NCI-H748 treated with DMSO at 0.1 percent for 48 hours (cell line): ENCODE measurements at places on chromosomes 3 and 15.

DNA sequence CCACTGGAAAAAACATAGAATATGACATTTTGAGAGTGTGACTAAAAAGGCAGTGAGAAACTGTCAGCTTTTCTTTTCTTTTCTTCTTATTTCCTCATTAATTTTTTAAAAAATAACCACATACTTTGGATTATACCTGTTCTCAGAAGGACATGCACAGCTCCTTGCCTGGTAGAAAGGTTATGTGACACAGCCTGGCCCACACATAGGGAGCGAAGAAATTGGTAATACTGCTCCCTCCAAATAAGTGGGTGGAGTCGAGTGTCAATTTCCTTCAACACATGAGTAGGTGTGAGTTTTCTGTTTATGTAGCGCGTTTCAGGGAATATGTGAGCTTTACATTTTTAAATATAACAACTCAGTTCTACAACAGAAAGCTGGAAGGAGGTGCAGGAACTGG, 28.9 kb upstream of the RAD18 start:
- DNase-seq: no peak

GRCh38 chr3:178244733-178245709, 291.2 kb upstream of the KCNMB2 start:
- peak; percentile 16 for DNase-seq

DNA sequence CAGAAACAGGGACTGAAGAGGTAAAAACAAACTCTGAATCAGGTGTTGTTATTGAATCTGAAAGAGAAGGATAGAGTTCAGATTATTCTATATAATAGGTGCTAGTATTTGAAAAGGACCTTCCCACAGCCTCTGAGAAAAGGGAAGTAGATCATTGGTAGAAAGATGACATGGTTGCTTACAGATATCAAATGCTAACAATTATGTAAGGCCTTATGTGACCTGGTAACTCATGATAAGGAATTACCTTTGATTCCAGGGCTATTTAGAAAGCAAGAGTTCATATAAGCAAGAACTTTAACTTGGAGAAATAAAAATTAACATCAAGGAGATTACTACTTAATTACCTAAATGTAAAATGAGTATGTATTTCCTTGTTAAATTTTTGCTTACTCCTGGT, 7.6 kb downstream of the SLC27A2 start:
- no peak for DNase-seq

- no peak for DNase-seq
Measured at GRCh38 chr3:119862616-119863015, 80.7 kb downstream of the NR1I2 start.

DNA sequence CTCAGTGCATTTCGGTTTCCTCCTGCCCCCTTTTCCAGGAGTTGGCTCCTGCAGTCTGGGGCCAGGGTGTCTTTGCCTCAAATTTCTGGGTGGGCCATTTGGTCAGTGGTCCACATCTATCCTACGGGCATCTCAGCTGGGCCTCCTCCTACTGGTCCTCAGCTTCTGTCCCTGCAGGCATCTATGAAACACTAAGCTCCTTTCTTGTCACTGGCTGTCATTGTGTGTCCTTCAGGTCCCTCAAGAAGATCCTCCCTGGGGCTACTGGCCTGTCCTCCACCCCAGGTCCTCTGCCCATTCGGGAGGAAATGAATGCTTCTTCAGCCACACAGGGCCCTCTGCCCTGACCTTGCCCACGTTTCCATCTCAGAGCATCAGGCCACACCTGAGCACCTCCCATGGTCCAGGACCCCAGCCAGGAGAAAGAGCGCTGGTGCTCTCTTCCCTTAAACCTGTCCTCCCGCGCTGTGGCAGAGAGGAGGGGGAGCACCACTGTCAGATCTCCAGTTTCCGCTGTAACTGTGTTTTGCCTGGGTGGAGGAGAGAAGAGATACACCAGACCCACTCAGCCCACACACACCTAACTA, 1.8 kb downstream of the PRR23E start:
- DNase-seq: no peak

- DNase-seq: no peak
Measured at GRCh38 chr3:28816017-28816416, 464.9 kb upstream of the RBMS3 start.

DNA sequence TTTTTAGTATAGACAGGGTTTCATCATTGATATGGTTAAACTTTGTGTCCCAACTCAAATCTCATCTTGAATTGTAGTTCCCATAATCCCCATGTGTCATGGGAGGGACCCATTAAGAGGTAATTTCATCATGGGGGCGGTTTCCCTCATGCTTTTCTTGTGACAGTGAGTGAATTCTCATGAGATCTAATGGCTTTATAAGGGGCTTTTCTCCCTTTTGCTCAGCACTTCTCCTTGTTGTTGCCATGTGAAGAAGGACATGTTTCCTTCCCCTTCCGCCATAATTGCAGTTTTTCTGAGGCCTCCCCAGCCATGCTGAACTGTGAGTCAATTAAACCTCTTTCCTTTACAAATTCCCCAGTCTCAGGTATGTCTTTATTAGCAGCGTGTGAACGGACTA, 20.2 kb upstream of the ZNF710 start:
- no peak for DNase-seq

DNA sequence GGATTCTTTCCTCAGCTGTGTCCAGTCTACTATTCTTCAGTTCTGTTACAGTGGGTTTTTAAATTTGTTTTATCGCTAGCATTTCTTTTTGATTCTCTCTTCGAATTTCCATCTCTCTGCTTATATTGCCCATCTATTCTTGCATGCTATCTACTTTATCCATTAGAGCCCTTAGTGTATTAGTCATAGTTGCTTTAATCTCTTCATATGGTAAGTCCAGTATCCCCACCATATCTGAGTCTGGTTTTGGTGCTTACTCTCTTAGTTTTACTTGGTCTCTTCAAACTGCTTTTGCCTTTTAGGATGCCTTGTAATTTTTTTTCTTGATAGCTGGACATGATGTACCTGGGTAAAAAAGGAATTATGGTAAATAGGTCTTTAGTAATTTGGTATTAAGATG, 9.1 kb downstream of the TIMMDC1 start:
- DNase-seq: no peak

DNA sequence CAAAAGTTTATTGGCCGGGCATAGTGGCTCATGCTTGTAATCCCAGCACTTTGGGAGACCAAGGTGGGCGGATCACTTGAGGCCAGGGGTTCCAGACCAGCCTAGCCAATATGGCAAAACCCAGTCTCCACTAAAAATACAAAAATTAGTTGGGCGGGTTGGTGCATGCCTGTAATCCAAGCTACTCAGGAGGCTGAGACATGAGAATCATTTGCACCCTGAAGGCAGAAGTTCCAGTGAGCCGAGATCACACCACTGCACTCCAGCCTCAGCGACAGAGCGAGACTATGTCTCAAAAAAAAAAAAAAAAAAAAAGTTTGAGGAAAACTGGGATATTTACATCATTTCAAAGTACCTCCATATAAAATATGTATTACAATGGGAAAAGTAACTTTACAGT, 40.4 kb downstream of the ETFA start:
- no peak for DNase-seq

- peak; percentile 3 for DNase-seq
Measured at GRCh38 chr3:109081746-109082510, 36.0 kb downstream of the MORC1 start.

DNA sequence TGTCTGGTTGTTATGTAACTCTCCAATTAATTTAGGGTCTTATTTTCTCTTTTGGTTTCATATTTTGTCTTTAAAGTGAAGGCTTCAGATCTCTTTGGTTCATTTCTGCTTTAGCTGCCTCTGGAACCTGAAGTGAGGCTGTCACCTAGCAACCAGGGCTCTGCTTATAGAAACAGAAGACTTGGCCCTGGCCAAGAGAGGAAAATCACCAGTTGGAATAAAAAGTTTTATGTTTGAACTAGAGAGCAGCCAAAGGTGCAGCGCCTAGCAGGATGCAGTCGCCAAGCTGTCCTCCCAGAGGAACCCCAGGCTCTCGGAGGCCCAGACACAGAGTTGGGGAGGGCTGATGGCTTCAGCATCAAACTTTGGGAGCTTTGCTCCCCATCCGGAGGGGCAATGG, 41.1 kb downstream of the LYZL4 start:
- no peak for DNase-seq
